ENCODE measurements at places on chromosomes 1 and 21. TPM values are rescaled to one million over a fixed set of nuclear protein-coding genes. Genes with fewer than 3 reads are reported as not detected.

DNA sequence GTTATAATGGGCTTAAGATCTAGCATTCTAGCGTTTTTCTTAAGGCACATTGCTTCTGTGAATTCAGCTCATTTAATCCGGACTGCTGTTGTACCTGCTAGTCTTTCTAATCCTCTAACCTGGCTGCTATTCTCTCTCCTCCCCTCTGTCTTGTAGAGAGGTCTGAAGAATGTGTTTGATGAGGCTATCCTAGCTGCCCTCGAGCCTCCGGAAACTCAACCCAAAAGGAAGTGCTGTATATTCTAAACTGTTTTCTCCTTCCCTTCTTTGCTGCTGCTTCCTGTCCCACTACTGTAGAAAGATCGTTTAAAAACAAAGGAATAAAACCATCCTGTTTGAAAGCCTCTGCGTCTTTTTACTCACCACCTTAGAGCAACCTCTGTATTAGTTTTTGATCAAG is 37.3 kb downstream of the CDC42 start:
- DNase-seq: no peak

GRCh38 chr1:193448682-193449461 is 262.5 kb upstream of the B3GALT2 start:
- no peak for DNase-seq

GRCh38 chr21:40445349-40445921 is 401.5 kb downstream of the DSCAM start:
- DNase-seq: no peak

Gene TCHH
- total RNA-seq: 0.15 TPM

DNA sequence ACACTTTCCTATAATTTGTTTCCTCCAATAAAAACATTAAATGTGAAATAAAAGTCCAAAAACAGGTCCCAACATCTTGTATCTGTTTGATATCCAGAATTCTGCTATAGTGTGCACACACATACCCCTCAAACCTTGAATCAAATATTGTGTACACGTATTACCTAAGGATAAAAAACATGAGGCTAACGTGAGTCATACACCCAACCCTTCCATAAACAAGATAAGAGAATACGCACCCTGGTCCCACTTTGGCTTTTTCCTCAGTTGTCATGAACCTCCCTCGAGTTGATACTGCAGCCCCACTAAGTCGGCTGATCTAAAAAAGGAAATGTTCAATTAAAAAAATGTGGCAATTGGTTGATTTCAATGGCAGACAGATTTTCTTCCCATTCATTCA is 5.2 kb downstream of the KHDC4 start:
- DNase-seq: no peak

- no peak for DNase-seq
Measured at GRCh38 chr21:46248827-46249226, 20.3 kb upstream of the LSS start.

- no peak for DNase-seq
Measured at GRCh38 chr1:93021539-93022134, 57.4 kb upstream of the MTF2 start.

GRCh38 chr1:219050086-219050821 is 123.4 kb upstream of the LYPLAL1 start:
- no peak for DNase-seq
